ENCODE measurements at places on chromosomes 3 and 15.

GRCh38 chr3:198097048-198097447 is 137.0 kb downstream of the LMLN start:
- no peak for DNase-seq

DNA sequence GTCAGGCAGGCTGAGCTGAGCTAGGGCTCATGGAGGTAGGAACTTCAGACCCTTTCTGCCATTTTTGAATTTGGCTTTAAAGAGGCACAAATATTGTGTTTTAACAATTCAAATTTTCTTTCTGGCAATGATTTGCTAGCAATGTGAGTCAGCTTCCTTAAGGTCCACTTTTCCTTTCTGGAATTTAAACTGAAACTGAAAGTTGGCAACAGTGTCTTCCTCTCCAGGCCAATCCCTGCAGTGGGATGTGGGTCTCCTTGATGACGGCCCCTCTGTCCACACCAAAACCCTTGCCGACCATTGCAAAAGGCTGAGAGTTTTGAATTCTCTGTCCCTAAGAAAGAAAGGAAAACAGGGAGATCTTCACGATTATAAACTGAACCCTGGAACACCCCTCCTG is 27.1 kb downstream of the RPSA start:
- no peak for DNase-seq

- DNase-seq = no peak
Observed at GRCh38 chr15:40330368-40330836, 6.9 kb downstream of the INAFM2 start.

DNA sequence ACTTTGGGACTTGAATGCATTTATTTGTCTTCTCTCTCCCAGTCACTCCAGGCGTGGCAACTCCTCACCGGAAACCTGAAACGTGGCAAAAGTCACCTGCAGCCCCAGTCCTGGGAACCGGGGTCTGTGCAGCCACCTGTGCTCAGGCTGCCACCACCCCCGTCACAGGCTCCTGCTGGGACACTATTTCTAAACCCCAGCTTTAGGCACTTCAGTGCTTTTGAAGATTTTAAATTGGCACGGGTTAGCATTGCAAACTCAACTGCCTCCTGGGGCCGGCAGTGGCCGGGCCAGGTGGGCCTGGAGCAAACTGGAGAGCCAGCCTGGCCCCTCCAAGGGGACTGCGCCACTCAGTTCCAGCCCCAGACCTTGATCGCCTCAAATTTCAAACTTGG is 146.7 kb upstream of the IQSEC1 start:
- DNase-seq = no peak

- DNase-seq = no peak
Observed at GRCh38 chr3:138199851-138200250, 12.8 kb downstream of the ARMC8 start.

DNA sequence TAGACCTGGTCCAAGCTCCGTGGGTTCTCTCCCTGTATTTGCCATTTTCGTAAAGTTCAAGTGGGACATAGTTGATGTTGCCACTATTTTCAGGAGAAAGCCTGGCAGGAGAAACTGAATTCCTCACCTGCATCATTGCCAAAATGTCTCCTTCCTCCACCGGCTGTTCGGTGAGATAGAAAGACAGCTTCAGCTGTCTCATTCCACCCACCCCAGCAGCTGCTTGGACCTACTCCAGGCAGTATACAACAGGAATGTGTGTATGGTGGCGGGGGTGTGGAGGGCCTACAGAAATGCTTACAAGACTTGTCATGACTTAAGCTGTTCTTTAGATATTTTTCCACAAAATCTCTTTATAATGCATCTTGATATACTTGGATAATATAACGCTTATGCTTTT is 132.7 kb upstream of the RAP2B start:
- no peak for DNase-seq

GRCh38 chr3:46470831-46471230 is 6.1 kb upstream of the LTF start:
- DNase-seq = no peak

DNA sequence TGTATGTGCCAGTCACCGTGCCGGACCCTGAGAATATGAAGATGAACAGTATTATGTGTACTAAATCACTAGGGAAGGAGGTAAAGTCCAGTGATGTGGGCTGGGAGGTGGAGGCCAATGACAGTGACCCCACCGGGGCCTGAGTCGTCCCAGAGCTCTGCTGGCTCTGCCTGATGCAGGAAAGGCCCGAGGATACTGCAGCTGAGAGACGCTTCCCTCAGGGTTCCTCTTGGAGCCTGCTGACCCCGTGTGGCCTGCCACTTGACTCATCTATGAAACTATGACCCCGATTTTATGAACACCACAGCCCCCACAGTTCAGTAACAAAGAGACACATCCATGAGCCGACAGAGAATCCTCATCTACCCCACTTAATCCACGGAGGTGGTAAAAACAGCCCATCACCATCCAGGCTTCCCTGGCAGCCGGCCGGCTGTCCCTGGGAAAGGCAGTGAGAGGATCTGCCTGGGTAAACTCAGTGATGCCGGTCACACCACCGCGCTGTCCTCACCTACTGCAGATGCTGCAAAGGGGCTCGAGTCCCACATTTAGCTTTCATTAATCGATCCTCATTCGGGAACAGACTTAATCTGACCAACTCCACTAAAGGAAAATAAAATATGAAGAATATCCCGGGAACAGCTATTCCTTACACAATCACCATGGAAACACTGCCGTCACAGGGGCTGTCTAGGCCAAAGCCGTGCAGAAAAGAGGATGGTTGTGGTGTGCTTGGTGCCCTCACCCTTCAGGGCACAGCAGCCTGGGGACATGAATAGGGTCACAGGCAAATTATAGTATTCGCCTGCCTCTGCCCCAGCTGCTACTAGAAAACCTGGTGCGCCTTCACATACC is 82.9 kb downstream of the ARRDC4 start:
- DNase-seq = no peak

GRCh38 chr15:66364944-66365528 is 8.6 kb upstream of the TIPIN start:
- no peak for DNase-seq

DNA sequence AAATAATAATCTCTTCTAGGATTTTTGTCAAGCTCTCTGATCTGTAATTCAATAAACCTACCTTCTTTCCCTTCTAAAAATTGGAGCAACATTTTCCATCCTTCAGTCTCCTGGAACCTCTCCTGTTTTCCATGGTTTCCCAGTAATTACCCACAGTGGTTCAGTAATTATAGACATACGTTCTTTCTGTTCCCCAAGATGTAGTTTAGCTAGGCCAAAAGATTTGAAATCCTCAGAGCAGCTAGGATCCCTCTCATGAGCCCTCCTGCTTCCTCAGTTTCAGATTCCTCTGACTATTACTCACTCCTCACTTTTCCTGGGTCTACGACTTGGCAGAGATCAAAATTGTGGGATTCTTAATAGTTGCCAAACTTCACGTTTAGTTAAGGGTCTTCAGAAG is 76.9 kb upstream of the IGSF10 start:
- no peak for DNase-seq

GRCh38 chr15:51104512-51104911 is 9.8 kb upstream of the TNFAIP8L3 start:
- no peak for DNase-seq

- DNase-seq = no peak
Observed at GRCh38 chr3:385151-385550, 188.6 kb downstream of the CHL1 start.

- DNase-seq = no peak
Observed at GRCh38 chr3:12741209-12741608, 17.9 kb downstream of the TMEM40 start.

GRCh38 chr3:182261041-182261440 is 532.3 kb upstream of the ATP11B start:
- DNase-seq = no peak

DNA sequence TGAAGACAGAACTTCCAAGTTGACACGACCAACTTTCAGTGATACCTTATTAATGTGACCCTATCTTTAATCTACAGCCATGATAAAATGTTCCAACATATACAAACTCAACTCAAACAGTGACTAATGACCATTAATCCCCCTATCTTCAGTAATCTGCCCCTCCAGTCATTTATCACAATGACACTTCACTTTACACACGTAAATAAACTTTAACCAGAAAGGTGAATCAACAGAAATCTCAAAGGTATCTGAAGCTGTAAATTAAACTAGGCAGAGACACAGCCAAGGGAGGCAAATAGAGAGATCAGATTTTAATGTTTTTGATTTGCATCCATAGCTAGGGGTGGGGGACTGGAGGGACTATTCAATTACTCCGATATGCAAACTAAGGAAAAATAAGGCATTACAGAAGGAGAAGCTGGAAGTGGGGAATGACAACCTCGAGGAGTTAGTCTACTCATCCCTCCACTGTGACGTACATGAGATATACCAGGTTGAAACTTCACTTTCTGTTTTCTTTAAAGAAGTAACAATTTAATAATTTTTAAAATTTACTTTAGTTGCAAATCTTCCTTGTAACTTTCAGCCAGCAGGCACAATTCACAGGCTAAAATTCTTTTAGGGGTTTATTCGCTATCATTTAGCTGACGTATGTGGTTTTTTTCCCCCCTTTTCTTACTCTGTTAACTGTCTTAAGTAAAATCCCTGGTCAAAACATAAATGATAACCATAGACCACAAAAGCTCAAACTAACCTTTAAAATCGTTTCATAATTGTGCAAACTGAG is 751.0 kb downstream of the ROBO1 start:
- no peak for DNase-seq

GRCh38 chr3:330494-331115 is 134.0 kb downstream of the CHL1 start:
- DNase-seq = no peak

DNA sequence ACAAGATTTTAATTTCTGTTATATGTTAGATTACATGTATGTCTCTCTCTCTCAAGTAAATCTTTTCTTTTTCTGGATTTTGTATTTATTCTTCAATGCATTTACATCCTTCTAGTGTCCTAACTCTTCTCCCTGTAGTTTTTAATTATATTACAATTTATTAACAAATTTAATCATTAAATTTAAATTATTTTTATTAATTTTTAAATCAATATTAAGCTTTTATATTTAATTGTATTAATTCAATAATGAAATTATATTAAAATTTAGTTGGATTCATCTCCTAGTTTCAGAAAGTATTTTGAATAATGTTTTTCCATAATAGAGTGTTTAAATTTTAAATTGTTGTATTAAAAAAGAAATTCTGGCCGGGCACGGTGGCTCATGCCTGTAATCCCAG is 29.8 kb downstream of the MLF1 start:
- DNase-seq = no peak

DNA sequence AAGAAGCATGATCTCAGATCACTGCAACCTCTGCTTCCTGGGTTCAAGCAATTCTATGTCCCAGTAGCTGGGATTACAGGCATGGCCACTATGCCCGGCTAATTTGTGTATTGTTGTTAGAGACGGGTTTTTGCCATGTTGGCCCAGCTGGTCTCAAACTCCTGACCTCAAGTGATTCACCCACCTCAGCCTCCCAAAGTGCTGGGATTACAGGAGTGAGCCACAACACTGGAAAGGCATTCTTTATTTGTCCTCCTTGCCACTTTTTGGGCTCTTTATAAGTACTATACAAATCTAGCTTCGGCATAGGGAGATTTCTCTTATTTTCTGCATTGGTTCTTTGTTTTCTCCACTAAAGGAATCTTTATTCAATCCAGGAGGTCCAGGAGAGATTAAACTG is 18.6 kb downstream of the CMTM8 start:
- no peak for DNase-seq

DNA sequence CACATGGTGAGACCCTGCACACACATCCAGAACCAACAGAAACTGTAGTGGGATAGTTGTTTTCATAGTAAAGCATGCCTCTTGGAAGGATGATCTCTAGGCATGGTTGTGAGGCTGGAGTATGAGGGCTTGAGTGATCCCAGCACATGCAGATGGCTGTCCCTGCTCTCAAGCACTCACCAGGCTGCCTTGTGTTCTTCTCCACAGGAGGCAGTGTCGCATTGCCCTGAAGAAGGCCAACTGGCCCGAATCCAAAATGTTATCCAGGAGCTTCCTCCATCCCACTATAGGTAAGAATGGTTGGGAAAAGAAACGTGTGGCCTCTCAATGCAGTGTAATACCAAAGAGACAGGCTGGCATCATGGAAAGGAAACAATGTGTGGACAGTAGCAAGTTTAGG is 82.7 kb downstream of the TMEM39A start:
- DNase-seq = no peak

DNA sequence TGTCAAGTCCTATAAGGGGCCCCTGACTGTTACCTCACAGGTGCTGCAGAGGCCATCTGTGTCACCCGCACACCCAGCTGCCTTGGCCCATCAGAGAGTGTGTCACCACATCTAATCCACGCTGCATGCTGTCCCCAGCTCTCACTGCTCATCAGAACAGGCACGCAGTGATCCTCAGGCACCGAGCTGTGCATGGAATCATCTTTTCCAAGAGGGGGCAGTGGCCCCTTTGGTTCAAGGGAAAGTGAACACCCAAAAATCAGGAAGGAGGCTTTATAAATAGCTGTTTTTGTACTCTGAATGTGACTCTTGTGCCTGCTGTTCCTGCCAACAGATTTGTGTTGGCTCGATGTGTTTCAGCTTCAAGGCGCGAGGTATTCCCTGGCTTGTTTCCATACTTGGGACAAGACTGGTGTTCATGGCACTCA is 110.3 kb upstream of the ETV5 start:
- DNase-seq = no peak

DNA sequence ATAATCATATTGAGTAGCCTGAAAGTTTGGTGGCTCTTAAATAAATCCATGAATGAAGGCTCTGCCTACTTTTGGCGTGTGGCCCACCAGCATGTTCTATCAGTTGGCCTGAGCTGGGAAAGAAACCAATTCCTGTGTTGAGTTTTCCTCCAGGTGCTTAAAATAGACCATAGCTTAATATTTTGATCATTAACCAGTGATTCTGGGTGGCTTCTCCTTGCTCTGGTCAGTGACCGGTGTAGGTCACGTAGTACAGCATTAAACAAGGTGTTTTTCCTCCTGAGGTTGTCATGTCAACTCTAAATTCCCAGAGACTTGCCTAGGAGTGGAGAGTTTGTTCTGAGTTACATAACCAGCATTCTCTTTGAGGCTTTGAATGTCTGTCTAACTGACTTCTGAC is 1.3 kb downstream of the HHLA2 start:
- DNase-seq = no peak

GRCh38 chr3:63450023-63450422 is 171.9 kb downstream of the SYNPR start:
- DNase-seq = no peak

- no peak for DNase-seq
Observed at GRCh38 chr3:73510784-73511183, 114.0 kb downstream of the PDZRN3 start.

DNA sequence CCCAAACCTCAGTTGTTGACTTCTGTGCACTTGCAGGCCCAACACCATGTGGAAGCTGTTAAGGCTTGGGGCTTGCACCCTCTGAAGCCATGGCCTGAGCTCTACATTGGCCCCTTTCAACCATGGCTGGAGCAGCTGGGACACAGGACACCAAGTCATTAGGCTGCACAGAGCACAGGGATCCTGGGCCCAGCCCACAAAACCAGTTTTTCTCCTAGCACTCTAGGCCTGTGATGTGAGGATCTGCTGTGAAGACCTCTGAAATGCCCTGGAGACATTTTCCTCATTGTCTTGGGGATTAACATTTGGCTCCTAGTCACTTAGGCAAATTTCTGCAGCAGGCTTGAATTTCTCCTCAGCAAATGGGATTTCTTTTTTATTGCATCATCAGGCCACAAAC is 1255.7 kb downstream of the ZPLD1 start:
- DNase-seq = no peak
